Endothelial cell of umbilical vein (primary cell): ENCODE measurements at places on chromosomes 2 and 18. TPM values are rescaled to one million over a fixed set of nuclear protein-coding genes. Genes with fewer than 3 reads are reported as not detected.
A peak's percentile ranks its signal among the peaks of the same experiment; 100 is the strongest.

DNA sequence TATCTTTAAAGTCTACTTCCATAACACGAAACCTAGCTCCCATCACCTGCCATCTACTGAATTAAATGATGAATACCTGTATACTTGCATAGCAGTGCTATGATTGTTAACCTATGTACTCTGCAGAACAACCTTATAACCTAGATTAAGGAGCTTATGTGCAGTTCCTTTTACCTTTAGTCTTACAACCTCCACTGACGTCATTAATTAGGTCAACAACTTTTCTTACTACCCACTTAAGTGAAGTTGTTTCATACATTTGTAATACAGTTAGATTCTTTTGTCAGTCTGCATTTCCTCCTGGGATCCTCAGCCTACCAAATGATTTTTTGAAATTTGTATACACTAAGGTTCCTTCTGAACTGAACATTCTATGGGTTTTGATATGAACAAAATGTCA is 1082.3 kb downstream of the SUCLG1 start:
- no peak for DNase-seq

DNA sequence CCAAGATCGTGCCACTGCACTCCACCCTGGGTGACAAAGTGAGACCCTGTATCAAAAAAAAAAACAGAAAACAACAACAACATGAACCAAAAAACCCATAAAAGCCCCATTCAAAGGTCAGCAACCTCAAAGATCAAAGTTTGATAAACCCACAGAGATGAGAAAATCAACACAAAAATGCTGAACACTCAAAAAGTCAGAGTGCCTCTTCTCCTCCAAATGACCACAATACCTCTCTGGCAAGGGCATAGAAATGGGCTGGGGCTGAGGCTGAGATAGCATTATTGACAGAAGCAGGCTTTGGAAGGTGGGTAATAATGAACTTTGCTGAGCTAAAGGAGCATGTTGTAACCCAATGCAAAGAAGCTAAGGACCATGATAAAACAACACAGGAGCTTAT is 66.3 kb downstream of the FARP2 start:
- DNase-seq = no peak

- peak; percentile 62 for DNase-seq
Observed at GRCh38 chr2:219175928-219176817, 552 bp downstream of the CNPPD1 start.

DNA sequence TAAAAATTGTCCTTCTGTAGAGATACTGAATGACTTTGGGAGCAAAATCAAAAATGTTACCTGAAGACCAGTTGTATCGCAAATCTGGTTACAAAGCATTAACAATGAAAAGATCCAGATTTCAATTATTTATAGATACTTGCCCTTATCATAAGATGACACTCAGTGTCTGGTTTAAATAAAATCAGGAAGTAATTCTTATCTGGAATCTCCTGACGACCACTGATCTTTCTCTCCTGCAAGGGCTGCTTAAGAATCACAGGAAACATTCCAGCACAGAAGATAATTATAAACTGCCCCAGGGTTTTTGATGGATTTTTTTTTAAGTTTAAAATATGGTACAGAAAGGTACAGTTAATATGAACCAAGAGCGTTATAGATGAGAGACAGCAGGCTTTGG is 205.7 kb downstream of the ALK start:
- no peak for DNase-seq

DNA sequence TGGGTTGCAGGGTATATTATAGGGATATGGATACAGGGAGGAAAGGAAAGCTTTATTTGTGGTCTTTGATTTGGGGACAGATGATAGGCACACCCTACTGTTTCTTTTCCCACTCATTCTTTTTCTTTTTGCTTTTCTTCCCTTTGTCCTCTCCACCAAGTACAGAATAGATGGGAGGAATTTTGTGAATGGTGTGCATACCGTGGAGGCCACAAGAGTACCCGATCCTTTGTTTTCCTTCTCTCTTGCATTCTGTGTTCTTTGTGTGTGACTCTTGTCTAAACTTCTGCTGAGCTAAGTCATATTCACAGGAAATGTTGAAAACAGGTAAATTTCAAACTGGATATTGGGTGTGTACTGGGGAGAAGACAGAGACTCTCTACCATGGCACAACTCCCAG is 321.4 kb upstream of the SLC8A1 start:
- no peak for DNase-seq

GRCh38 chr18:78777992-78778391 is 201.6 kb upstream of the SALL3 start:
- no peak for DNase-seq

DNA sequence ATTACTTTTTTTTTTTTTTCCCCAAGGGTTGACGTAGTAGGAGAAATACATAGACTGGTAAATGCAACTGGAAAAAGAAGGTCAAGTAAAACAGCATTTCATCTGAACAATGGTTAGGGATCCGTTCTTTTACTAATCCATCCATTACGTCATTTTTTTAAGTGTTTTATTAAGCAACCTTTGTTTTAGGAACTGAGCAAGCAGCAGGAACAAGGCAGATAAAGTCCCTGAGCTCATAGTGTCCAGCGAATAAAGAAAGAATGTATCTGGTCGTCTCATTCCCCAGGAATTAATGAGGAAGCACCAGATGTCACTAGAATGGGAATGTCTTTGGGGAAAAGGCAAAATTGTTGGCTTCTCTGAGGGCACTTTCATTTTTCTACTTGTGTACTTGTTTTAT is 842.4 kb downstream of the TDRD15 start:
- DNase-seq = no peak

- no peak for DNase-seq
Observed at GRCh38 chr2:39136799-39137198, 15.9 kb upstream of the SOS1 start.

- no peak for DNase-seq
Observed at GRCh38 chr2:18396329-18397010, 164.0 kb downstream of the RDH14 start.

DNA sequence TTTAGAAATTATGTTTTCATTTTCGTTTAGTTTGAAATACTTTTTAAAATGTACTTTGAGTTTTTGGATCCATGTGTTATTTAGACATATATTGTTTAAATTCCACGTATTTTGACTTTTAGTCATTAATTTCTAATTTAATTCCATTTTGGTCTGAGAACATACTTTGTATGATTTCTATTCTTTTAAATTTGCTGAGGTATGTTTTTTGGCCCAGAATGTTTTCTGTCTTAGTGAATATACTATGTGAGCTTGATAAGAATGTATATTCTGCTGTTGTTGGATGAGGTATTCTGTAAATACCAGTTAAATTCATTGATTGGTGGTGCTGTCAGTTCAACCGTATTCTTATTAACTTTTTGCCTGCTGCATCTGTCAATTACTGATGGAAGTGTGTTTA is 26.4 kb downstream of the VRK2 start:
- no peak for DNase-seq

GRCh38 chr18:10010611-10011015 is 96.8 kb downstream of the VAPA start:
- DNase-seq = peak; percentile 80

DNA sequence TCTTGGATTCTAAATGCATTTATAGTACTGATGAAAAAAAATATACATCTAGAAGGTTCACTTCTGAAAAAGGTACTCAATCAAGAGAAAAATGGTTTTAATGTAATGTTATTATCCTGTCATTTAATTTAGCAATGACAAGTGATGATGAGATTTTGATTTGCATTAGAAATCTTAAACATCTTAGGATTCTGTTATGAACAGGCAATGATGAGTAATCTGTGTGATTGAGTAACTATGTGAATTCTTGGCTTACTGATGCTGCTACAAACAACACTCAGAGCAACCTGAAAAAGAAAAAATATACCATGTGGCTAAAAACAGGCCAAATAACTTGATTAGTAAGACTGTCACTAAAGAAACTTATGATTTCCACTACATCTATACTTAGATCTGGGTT is 30.1 kb downstream of the RBKS start:
- DNase-seq = peak; percentile 21

Gene CCT7
- total RNA-seq = 362 and 389 TPM in 2 replicates

Gene CRYGD
- not detected in 2 replicates for total RNA-seq

Gene IL18RAP
- total RNA-seq = not detected in 2 replicates
